ENCODE measurements at places on chromosomes 1 and 21.

GRCh38 chr1:243364866-243365265 lies 109.0 kb downstream of the SDCCAG8 start:
- no peak for DNase-seq

DNA sequence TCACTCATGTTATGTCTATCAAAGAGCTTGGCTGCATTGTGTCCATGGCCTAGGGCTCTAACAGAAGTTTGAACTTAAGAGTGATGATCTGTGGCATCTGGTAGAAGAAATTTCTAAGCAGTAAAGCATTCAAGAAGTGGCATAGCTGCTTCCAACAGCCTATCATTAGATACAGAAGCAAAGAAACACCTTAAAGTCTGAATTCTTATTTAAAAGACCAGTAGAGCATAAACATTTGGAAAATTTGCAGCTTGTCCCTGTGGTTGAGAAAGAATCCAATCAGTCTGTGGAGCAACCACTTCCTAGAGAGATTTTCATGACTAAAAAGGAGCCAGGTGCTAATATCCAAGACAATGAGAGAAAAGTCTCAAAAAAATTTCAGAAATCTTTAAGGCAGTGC lies 165.5 kb downstream of the SNX7 start:
- DNase-seq, result no peak

DNA sequence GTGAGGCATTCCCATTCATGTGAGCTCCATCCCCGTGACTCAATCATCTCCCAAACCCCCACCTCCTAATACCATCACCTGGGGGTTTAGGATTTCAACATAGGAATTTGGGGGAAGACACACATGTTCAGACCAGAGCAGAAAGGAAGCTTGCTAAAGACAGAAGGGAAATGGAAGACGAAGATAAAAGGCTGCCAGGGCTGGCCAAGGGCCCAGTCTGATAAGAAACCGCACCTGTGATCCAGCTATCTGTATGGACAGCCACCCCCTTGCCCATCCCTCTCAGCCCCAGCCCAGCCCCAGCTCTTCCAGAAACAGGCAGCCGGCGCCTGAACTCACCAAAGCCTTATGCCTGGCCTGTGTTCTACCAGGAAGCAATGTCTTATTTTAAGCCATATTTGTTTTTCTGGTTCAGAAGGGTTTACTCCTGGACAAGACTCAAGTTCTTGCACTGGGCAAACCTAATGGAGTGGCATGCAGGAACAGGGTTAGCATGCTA lies 198.4 kb upstream of the VAMP3 start:
- DNase-seq, result no peak

GRCh38 chr1:58249737-58250586 lies 296.6 kb downstream of the OMA1 start:
- DNase-seq, result no peak

DNA sequence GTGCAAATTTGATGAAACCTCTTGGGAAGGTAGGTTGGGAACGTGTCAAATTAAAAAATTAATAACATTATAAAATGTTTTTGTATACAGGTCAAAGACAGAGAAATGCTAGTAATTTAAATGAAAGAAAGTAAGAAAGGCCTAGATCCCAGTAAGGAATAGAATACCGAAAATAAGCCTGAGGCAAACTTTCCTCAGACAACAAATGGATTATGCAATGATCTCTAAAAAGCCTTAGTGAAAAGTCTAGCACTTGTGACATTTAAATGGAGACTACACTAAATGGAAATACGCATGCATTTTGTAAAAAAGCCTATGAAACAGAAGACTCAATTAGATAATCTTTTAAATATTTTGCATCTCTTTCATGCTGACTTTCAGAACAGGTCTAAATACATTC lies 138.5 kb upstream of the ZNHIT6 start:
- no peak for DNase-seq

DNA sequence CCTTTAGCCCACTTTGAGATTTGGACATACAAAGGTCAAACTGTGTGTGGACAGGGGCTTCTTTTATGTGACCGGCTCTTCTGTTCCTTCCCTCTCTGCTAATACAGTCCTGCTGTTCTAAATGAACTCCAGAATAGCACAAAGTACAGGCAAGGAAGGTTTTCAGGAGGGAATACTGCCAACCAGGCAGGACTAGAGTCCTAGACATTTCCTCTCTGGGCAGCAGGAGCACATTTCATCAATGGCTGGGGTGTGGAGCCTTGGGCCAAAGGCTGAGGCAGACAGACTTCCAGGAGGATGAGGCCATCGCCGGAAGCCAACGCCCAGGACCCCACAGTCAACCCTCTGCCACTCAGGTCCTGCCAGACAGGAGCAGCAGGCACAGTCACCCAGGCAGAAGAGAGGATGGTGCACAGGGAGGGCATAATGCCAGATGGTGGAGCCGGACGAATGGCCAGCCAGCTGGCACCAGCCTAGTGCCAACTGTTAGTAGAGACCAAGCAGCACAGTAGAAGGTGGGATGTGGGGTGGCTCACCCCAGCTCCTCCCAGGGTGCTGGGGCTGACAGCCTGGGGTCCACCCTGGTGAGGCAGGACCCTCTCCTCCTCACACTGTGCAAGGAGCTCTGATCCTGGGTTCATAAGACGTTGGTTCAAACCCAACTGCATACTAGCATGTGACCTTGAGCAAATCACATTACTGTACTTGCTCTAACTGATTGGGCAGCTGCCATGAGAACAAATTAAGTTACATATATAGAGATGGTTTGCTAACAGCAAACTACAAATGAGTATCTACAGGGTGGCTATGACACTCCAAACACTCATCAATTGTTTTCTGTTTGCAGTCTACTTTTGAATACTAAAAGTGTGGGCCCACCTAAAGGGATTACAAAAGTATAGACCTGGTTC lies 410.7 kb downstream of the SIPA1L2 start:
- DNase-seq, result no peak

DNA sequence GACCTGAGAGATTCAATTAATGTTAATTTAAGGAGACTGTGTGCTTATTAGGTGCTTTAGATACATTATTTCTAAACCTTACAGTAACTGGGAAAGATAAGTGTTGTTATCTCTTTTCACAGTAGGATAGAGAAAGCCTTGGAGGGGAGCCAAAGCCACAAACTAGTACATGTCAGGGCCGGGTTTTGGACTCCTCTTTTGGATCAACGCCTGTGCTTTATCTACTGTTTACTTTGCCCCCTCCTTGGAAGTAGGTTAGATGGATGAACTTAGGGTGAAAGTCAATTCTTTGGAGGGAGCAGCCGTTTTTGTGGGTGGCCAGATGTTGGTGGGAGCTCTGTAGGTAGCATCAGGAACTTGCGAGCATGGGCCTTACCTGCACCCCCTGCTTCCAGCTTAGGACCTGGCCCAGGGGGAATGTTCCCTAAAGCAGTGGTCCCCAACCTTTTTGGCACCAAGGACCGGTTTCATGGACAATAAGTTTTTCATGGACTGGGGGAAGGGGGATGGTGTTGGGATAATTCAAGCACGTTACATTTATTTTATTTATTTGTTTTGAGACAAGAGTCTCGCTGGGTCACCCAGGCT lies 1.7 kb downstream of the HHAT start:
- no peak for DNase-seq

GRCh38 chr1:202140833-202141232 lies 3.7 kb downstream of the ARL8A start:
- no peak for DNase-seq

- no peak for DNase-seq
These were observed 28.2 kb downstream of the TLR5 start for GRCh38 chr1:223114871-223115270.

- no peak for DNase-seq
These were observed 89.8 kb downstream of the TRIM11 start for GRCh38 chr1:228316589-228317387.

- DNase-seq, result no peak
These were observed 3.9 kb upstream of the PCNX2 start for GRCh38 chr1:233299450-233299849.

DNA sequence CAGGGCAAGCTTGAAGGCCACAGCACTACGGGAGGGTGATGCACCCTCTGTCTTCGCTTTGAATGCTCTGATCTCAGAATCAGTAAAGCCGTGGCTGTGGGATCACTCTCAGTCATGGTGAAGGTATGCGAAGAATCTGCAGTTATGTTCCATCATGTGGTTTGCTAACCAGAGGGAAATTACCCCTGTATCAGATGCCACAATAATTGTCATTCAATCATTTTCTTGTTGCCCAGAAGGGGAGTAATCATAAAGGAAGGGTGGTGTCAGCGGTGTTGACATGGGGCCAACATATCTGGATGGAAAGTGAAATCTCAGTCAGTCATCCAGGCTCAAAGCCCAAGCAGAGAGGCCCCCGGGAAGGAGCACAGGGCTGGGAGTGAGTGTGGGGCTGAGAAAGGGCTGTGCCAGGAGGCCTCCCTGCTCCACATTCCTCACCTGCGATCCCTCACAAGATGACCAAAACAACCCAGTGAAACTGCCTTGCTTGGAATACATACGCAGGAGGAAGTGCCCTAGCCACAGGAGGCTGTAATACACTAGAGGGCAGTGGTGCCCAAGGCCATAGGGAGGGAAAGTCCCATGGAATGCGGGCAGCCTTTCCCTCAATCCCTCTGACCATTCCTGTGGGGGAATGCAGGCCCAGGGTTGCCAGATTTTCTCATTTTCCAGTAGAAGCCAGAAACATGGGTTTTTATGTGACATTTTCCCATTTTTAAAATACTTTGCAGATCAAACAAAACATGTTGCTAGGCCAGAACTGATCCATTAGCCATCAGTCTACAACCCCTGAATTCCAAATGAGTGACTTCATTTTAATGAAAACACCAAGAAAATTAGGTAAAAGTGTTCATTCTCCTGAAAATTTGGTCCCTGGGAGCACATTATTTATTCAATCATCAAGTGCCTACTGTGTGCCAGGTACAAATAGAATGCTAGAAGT lies 95.7 kb upstream of the VANGL1 start:
- DNase-seq, result no peak

DNA sequence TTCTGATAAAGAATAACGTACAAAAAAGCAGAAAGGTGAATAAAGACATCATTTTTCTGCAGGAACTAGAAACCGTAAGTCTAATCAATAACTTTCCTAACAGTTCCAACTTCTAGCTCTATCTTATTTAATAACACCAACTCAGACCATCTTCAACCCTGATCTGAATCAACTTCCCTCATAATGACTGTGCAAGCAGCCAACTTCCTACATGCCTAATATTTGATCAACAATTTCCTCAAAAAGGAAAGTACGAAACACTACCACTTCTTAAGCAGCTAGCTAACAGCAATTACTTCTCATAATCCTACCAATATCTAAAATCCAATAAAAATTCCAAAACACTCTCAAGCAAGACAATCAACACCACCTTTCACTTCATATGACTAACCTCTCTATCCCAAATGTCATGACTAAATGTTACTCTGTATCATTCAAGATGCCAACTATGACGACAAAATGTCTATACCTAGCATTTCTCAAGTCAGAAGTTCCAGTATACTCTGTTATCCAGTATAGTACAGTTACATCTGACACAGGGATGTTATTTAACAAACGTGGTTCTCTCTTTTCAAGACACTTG lies 1.7 kb downstream of the COP1 start:
- no peak for DNase-seq

DNA sequence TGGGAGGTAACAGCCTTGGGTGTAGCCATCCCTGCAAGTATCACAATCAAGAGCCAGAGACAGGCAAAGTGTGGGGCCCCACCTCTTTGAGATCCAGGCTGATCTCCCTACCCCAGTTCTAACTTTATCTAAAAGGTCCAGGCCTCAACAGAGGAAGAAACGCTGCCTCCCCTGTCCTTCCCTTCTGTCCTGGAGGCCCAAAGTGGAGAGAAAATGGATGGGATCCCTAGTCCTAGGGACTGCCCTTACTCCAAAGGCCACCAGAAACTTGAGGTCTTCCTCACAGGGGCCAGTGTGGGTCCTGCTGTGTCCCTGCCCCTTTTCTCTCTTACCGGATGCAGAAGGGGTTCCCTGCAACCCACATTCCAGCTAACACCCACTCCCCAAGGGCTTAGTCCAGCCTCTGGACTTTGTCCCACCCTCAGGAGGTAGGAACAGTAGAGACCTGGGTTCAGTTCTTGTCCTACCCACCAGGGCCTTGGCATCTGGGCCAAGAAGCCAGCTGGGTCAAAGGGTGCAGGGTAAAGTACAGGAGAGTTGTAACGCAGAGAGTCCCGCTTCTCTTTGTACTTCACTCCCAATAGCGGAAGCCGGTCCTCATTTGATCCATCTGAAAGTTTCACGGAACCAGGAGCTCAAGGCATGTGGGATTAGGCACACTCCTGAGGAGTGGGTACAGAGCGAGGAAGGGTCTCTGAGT lies 1.9 kb downstream of the HDGF start:
- DNase-seq, result no peak

DNA sequence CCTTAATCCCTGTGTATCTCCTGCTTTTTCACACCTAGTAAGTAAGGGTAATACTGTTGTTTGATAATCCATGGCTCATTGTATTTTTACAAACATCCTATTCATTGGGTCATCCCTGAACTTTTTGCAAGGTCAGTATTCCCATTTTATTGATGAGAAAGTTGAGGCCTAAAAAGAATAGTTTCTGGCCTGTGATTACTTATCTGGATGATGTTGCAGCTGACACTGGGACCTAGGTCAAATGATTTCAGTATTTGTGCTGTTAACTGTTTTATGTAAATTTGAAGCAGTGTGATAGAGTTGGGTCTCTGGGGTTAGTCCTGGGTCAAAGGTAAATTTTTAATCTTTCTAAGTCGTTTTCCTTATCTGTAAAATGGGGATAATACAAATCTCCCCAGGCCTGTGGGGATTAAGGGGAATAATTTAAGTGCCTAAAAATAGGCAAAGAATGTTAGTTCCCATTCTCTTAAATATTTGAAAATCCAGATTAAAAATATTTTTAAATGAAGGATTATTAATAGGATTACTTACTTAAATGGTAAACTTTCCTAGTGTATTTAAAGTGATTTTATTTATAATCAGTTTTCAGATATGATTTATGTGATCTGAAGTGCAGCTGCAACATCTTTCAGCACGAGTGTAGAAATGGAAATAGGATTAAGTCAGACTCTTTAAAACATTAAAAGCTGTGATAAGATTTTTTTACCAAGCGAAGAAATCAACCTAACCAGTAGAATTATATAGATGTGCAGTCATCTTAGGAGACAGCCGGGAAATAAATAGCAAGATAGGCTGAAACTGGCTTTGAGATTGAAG lies 4.3 kb downstream of the PPP2R5A start:
- no peak for DNase-seq

GRCh38 chr1:17795081-17795809 lies 40.1 kb downstream of the ACTL8 start:
- no peak for DNase-seq

DNA sequence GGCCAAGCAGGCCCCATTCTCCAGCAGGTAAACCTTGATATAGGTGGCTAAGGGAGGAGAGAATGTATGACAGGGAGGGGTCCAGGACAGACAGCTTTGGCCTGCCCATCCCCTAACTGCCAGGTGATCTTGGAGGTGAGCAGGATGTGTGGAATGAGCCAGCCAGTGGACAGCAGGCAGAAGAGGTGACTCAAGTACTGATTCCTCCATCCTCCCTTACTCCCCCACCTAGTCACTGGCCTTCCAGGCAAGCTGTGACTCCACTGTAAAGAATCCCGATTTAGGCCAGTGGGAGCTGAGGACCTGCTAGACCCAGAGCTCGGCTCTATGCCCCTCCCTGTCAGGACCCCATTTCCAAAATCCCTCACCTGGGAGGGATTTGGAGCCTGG lies 36.6 kb downstream of the RIMS3 start:
- DNase-seq, result no peak

All from activated CD4-positive, alpha-beta T cell treated with anti-CD3 and anti-CD28 coated beads, Interleukin-2, amount 50 U/mL, for 24 hours (primary cell).